ENCODE measurements at places on chromosomes 7 and 10. TPM values are rescaled to one million over a fixed set of nuclear protein-coding genes. Genes with fewer than 3 reads are reported as not detected.
A peak's percentile ranks its signal among the peaks of the same experiment; 100 is the strongest.

The SRGN gene
- total RNA-seq, result 293 TPM

The SKIDA1 gene
- 1.4 TPM for total RNA-seq

The OR2A7 gene
- 6.5 TPM for total RNA-seq

GRCh38 chr10:107071301-107071700 is 93.2 kb downstream of the SORCS1 start:
- no peaks in the 10 kb centered on the region for H3K4me1 ChIP-seq
- H3K36me3 ChIP-seq, result no peaks in the 10 kb centered on the region
- no peak overlapping the region for H3K4me3 ChIP-seq

- no peaks in the 10 kb centered on the region for H3K36me3 ChIP-seq
- no peak overlapping the region for H3K4me3 ChIP-seq
- H3K27me3 ChIP-seq, result peaks cover 4% of the 10 kb centered on the region
- DNase-seq, result no peak
- no peak overlapping the region for H3K27ac ChIP-seq
These were observed 31.6 kb downstream of the IKZF1 start for GRCh38 chr7:50335795-50336754.

DNA sequence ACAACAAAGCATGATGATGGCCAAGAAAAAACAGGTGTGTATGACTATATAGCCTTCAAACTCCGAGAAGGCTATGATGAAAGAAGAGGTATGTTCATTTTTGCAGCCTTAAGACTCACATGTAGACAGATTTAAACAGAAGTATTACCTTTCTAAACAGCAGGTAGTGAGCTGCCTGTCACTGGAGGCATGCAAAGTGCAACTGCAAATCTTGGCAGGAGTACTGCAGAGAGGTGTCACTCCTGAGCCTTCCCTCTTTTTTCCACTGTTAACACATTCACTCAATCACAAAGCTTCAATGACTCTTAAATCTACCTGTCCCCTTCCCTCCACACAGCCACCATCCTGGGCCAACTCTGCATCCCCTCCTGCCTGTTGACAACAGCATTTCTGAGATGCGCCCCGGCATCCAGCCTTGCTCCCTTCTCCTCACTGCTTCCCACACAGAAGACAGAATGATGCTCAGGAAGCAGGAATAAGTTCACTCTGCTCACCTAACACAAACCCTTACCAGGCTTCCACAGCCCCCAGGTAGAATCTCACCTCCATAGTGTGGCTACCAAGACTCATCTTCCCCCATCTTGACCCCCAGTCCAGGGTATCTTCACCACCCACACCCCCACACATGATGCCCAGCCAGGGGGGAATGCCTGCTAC is 161.9 kb upstream of the ZMIZ1 start:
- no peaks in the 10 kb centered on the region for H3K36me3 ChIP-seq
- no peak overlapping the region for H3K4me3 ChIP-seq
- H3K27ac ChIP-seq, result no peak overlapping the region
- H3K4me1 ChIP-seq, result no peaks in the 10 kb centered on the region

GRCh38 chr10:131662851-131663250 is 238.0 kb upstream of the PPP2R2D start:
- H3K4me1 ChIP-seq, result no peaks in the 10 kb centered on the region
- DNase-seq, result no peak
- no peak overlapping the region for H3K4me3 ChIP-seq
- no peaks in the 10 kb centered on the region for H3K27me3 ChIP-seq

GRCh38 chr7:21914671-21915070 is 31.0 kb downstream of the CDCA7L start:
- H3K27ac ChIP-seq, result no peak overlapping the region
- DNase-seq, result no peak
- H3K36me3 ChIP-seq, result peaks cover 13% of the 10 kb centered on the region
- H3K27me3 ChIP-seq, result no peaks in the 10 kb centered on the region

DNA sequence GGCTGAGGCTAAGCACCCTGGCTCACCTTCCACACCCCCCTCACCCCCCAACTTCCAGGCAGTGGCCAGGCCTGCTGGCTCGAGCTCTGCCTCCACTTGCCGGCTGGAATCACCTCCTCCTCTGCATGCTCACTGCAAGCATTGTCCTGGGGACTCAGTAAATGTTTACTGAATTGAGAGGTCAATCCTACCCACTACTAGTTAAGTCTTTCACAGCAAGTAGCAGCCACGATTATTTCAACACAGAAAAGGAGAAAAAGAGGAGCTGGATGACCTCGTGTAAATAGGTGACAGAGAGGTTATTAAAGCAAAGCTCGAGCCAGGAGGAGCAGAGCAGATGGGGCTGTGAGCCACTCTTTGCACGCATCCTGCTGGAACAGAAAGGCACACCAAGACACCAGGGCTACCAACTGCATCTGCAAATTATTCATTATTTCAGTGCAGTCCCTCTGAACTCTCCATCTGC is 32.1 kb downstream of the HIPK2 start:
- H3K27ac ChIP-seq, result no peak overlapping the region
- no peaks in the 10 kb centered on the region for H3K27me3 ChIP-seq
- no peak overlapping the region for H3K4me3 ChIP-seq
- H3K4me1 ChIP-seq, result peaks cover 3% of the 10 kb centered on the region

DNA sequence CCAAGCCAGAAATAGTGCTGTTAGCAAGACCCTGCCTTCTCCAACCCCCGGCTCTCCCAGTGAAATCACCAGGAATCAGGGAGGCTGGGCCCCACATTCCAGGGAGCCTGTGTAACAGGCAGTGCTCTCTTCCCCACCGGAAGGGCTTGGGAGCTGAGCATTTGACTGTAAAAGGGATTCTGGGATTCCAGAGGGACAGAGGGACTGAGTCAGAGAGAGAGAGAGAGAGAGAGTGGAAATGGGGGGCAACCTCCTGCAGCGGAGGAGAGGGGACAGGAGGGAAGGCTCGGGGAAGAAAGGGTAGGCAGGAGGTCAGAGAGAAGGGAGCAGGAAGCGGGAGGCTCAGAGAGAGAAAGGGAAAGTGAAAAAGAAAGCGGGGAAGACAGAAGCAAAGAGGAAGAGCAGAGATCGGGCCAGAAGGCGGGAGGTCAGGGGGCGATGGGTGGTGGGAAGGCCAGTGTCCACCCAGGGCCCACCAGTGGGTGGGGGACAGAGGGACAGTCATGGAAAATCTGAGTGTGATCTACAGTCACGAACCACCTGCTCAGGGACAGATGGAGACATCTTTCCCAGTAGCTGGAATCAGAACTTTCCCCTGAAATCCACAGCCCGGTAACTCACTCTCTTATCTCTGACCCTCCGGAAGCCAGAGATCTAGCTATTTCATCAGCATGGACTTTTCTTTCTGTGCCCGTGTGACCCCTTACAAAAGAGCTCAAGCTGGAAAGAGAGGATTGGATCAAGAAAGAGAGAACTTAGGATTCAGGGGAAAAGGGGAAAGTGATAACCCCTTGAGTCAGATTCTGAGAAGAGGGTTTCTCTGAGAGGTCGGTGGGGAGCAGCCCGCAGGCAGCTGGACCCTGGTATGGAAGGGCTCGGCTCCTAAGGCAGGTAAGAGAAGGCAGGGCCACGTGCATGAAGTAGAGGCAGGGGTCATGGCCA is 4.6 kb upstream of the SERPINE1 start:
- peaks cover 31% of the 10 kb centered on the region for H3K4me1 ChIP-seq
- peak overlapping the region; percentile 76 for H3K27ac ChIP-seq
- no peaks in the 10 kb centered on the region for H3K36me3 ChIP-seq

- no peaks in the 10 kb centered on the region for H3K36me3 ChIP-seq
- H3K27me3 ChIP-seq, result no peaks in the 10 kb centered on the region
- H3K4me1 ChIP-seq, result peaks cover 9% of the 10 kb centered on the region
These were observed 28.8 kb downstream of the ABLIM1 start for GRCh38 chr10:114629083-114629823.

- H3K36me3 ChIP-seq, result peaks cover 7% of the 10 kb centered on the region
- H3K27ac ChIP-seq, result no peak overlapping the region
- no peaks in the 10 kb centered on the region for H3K27me3 ChIP-seq
- no peak overlapping the region for H3K4me3 ChIP-seq
These were observed 52.4 kb upstream of the RHEB start for GRCh38 chr7:151572136-151572535.

- H3K4me1 ChIP-seq, result peaks cover 7% of the 10 kb centered on the region
- no peak for DNase-seq
- no peak overlapping the region for H3K4me3 ChIP-seq
- H3K27me3 ChIP-seq, result no peaks in the 10 kb centered on the region
- H3K27ac ChIP-seq, result no peak overlapping the region
- H3K36me3 ChIP-seq, result no peaks in the 10 kb centered on the region
These were observed 333.7 kb downstream of the GFRA1 start for GRCh38 chr10:115939101-115939854.

Data from lung (tissue), 17 donors.